ENCODE measurements at places on chromosomes 2 and 18.

GRCh38 chr2:67318563-67318962 is 78.6 kb upstream of the ETAA1 start:
- DNase-seq: no peak

DNA sequence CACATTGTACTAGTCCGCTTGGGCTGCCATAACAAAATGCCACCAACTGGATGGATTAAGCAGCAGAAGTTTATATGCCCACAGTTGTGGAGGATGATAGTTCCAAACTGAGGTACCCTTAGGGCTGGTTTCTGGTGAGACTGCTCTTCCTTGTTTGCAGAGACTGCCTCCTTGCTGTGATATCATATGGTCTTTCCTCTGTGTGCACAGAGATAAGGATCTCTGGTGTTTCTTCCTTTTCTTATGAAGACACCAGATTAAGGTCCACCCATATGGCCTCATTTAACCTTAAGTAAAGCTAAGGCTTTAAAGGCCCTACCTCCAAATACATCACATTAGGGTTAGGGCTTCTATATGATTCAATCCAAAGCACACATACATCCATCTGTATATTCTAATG is 738.2 kb upstream of the GCFC2 start:
- no peak for DNase-seq

GRCh38 chr2:146576339-146577111 is 1268.3 kb upstream of the ACVR2A start:
- no peak for DNase-seq

DNA sequence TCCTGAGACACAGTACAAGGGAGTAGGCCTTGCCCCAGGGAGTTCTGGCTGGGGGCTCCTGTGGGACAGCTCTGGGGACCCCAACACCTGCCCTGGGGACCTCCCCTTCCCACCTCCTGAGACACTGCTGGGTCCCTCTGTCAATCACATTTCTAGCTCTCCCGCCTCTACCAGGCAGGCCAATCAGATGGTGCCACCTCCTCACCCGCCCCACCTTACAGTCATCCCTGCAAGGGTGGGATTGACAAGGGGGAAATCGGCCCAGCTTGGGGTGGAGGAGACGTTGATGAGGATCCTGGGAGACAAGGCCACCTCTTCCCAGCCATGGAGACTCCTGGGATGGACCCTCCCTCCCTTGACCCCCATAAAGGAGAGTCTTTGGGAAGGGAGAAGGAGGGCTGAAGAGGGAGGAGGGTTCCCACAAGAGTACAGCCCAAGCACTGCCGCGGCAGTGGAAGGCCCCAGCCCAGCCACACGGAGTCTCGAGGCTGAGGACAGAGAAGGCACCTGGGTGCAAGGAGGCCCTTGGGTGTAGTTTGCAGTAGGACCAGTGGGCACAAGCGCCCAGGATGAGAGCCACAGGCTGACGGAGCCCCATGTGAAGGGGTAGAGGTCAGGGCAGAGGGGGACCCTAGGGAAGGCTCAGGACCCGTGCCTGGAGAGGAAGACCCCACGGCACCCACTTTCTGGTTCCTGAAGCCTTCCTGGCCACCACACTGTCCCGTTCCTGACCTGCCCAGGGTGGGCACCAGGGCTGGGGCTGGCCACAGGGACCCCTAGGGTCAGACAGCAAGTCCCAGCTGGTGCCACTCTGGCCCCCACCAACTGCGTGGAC is 109.9 kb upstream of the OTOS start:
- DNase-seq: no peak

DNA sequence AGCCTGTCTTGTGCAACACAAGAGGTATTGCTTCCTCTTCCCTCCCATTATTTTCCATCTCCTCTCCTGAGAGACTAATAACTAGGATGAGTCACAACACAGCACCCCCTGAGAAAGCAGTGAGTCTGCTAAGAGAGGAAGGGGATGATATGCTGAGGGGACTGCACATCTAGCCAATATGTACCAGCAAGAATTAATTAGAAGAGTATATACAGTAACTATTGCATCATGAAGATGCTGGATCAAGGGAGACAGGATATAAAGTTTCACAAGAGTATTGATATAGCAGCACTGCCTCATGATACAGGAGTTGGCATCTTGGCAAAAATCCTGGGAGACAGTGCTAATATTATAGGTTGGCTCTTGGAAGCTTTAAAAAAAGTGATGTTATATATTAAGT is 289.9 kb upstream of the RBMS1 start:
- DNase-seq: no peak

DNA sequence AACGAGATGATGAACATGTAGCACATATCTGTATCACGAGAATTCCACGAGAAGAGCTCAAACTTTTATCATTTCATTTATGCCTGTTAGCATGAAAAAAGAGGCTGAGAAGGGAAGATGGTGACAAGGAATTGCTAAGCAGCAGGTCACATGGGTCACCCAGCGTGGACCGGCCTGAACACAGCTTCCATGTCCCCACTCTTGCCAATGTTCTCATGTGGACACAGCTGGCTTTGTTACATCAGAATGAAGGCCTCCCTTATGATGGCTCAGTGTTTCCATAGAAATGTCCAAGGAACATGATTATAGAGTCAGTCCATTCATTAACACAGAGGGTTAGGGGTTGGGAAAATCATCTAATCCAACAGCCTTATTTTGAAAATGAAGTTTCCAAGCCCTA is 215.4 kb downstream of the CMPK2 start:
- DNase-seq: no peak

GRCh38 chr2:193738892-193739291 is 1544.2 kb upstream of the TMEFF2 start:
- no peak for DNase-seq

DNA sequence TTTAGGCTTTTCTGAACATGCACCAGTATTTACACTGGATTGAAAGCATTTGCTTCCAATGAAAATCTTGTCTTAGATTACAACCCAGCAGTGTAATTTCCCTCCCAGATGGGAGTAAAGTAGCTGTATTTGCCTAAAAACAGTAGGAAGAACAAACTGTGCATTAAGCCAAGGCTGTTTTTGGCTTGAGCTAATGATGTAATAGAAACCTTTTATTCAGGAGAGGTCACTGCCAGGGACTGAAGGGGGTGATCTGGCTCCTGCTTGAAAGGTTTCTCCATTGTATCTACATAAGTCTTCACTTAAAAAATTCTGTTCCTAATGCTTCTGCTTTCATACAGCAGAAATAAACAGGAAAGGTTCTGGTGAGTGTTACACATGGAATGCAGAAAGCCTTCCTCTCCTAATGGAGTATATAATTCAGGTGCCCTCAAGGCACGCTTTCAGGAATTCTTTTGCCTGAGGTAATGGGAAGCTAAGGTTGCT is 74.4 kb downstream of the MEIS1 start:
- no peak for DNase-seq

GRCh38 chr2:32227492-32227891 is 37.2 kb downstream of the NLRC4 start:
- DNase-seq: no peak

GRCh38 chr2:71601136-71602114 is 148.1 kb downstream of the DYSF start:
- DNase-seq: no peak

- DNase-seq: no peak
Observed at GRCh38 chr2:159153063-159153462, 133.4 kb downstream of the WDSUB1 start.

DNA sequence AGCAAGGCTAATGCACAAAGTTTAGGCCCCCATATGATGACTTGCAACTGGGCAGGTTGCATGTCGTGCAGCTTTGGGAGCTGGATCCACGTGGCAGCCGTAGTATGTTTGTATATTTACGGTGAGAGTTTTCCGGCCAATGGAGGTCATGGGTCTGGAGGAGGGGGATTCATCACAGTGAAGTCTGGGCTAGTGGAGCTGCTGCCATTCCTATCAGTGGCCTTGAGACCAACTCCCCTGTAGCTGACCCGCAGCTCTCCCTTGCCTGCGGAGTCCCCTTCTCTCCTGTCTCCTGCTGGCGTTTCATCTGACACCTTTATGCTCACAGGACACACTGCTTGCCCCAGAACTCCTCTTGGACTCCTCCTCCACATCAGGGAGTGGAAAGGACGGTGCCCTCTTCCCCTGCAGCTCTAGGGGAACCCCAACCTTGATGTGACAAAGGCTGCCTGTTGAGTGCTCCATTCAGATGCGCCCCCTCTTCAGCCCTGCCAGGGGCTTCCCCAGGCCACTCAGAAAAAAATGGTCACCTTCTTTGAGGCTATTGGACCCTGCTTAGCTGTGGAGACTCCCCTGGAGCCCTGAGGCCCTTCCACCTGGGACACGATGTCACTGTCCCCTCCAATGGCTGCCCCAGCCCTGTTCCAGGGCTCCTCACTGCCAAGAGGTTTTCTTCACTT is 121.7 kb downstream of the PXDN start:
- no peak for DNase-seq

GRCh38 chr18:47250391-47251046 is 941 bp downstream of the SKOR2 start:
- no peak for DNase-seq

DNA sequence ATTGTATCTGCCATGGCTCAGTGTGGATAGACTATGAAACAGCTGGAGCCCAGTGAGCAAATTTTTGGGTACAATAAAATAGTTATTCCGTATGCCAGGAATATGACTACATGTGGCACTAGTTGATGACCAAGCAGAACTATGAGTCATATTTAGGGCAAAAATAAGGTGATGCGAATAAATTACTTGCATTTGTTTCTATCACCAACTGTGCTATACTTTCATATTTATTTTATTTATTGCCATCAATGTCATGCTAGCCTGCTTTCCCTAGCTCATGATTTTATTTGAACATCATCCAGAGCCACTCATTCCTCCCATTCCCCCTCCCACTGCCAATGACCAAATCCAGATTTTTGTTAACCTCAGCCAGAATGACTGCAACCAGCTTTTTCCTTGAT is 13.3 kb upstream of the FAP start:
- DNase-seq: no peak

DNA sequence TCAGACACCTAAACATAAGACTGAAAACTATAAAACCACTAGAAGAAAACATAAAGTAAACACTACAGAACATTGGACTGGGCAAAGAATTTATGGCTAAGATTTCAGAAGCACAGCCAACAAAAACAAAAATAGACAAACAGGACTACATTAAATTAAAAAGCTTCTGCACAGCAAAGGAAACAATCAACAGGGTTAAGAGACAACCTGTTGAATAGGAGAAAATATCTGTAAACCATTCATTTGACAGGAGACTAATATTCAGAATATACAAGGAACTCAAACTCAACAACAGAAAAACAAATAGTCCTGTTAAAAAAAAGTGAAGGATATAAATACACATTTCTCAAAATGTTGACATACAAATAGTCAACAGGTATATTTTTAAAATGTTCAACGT is 106.7 kb upstream of the FANCL start:
- DNase-seq: no peak

DNA sequence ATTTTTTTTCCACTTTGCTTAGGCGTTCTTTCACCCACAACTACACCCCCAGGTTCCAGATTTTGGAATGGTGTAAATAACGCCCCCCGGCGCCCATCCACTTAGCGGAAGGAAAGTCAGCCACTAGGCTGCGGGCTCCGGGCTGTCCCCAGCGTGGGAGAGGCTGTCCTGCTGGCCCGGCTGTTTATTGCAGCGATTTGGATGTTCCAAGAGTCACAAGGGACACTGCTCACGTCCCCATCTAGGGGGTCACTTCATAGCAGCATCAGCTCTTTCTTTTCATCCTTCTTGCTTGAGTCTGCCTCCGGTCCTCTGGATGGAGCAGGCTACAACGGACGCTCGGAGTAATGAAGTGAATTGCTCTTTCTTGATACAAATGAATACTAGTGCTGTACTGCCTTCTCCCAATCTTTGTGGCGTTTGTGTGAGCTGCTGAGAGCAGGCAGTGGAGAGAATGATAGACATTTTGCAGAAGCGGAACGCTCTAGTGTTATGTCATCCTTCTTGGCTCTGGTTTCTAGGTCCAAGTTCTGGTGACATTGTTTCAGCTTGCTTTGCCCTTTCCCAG is 50.7 kb upstream of the PAIP2B start:
- DNase-seq: no peak

DNA sequence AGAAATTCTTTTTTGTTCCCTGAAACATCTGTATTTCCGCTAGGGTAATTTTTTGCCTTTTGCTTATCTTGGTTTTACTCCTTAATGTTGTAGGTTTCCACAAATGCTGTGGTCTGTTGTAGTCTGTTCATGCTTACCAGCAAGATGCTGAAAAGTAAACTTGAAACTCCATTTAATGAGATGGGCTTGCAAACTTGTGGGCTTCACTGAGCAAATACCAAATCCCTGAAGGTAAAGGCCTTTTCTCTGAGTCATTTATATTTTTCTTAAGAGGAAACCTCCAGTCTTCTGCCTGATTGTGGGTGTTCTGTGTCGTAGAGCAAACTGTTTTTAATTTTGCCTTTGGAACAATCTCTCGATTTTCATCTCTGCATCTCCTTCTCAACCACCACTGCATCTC is 9.3 kb downstream of the SP140 start:
- DNase-seq: no peak

DNA sequence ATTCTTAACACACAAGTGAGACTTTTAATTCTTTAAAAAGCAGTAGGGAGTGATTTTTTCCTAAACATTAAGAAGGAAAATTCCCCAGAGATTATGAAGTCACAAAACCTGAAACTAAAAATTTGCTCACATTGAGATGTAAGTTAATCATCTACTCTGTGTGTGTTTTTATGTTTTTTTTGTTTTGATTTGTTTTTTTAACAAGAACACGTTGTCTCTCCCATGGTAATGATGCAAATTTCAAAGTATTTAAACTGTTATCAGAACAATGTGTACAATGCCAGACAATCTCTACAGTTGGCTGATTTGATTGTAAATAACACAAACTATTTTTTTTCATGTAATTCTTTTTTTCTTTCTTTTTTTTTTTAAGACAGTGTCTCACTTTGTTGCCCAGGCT is 71.5 kb downstream of the COLEC12 start:
- no peak for DNase-seq

DNA sequence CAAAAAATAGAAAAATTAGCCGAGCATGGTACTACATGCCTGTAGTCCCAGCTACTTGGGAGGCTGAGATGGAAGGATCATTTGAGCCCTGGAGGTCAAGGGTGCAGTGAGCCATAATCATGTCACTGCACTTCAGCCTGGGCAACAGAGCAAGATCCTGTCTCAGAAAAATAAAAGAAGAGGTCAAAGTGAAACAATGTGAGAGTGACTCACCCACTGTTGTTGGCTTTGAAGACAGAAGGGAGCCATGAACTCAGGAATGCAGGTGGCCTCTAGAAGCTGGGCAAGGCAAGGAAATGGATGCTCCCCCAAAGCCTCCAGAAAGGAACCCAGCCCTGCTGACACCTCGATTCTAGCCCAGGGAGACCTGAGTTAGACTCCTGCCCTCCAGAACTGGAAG is 3.7 kb upstream of the TMEM214 start:
- DNase-seq: no peak

GRCh38 chr2:62526531-62527381 is 20.8 kb upstream of the TMEM17 start:
- DNase-seq: no peak

Data from prostate gland (tissue), 2 donors.